ENCODE measurements at places on chromosomes 13 and 19. TPM values are rescaled to one million over a fixed set of nuclear protein-coding genes. Genes with fewer than 3 reads are reported as not detected.

DNA sequence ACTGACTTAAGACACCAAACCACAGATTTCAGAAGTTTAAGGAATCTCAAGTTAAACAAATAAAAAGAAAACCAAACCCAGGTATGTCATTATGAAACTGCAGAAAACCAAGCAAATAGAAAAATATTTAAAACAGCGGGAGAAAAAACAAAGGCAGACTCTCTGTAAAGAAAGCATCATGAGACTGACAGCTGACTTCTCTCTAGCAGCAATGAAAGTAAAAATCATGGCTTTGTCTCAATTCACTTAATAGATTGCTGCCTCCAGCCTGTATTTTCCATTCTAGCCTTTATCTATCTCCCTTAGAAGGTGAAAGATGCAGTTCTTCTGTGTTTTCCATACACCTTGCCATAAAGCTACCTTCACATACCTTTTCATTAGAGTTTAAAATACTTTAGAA, 131.1 kb upstream of the IPO5 start:
- DNase-seq: no peak

DNA sequence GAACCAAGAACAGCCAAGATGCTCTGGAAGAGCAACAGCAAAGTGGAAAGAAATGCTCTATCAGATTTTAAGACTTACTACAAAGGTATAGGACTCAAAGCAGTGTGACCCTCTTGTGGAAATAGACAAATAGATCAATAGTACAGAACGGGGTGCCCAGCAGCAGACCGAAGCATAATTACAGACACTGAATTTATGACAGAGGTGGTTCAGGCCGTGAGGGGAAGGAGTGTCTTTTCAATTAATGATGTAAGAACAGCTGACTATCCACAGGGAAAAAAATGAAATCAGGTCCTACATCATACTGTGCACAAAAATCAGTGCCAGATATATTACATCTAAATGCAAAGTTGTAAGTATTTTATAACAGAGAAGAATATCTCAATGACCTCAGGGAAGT, 95.6 kb downstream of the KATNAL1 start:
- no peak for DNase-seq

DNA sequence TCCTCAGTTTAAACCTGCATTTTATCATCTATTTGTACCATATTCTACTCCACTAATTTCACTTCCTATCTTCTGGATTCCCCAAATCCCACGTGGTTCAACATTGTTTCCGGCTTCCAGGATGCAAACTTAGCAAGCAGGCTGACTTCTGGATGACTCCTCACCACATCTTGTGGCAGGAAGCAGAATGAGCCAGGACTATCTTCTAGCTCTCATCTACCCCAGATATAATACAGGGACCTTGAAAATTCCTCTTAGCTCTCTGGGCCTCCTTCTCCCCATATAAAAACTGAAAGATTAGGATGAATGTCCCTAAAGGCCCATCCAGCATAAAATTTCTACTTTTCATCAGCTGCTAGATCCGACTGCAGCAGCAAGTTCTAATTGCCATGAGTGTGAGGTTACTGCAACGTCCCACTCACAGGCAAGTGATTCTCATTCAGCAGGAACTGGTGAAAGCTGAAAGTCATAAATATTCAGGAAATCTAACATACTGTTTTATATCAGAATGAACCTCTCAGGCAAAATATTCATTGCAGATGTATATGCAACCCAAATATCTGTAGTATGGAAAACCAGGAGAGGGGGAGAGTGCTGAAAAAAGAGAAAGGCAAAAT, 93.4 kb downstream of the KCTD12 start:
- peak; percentile 66 for DNase-seq

CEACAM16 gene
- total RNA-seq: not detected

APOC4 gene
- total RNA-seq: not detected

DNA sequence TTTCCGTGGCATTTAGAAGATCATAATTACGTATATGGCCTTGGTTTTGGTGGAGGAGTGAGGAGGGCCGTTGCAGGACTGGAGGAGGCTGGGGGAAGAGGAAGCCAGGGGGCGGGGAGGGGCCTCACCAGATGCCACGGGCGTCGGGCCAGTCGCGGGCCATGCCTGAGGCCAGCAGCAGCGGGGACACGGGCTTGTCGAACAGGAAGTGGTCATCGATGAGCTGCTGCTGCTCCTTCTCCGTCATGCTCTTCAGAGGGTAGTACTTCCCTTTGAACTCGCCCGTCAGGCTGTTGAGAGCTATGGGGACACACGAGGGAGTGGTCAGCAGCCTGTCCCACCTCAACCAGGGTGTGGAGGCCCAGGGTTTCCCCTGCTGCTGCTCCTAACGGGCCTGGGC, 11.1 kb downstream of the CKM start:
- no peak for DNase-seq

DNA sequence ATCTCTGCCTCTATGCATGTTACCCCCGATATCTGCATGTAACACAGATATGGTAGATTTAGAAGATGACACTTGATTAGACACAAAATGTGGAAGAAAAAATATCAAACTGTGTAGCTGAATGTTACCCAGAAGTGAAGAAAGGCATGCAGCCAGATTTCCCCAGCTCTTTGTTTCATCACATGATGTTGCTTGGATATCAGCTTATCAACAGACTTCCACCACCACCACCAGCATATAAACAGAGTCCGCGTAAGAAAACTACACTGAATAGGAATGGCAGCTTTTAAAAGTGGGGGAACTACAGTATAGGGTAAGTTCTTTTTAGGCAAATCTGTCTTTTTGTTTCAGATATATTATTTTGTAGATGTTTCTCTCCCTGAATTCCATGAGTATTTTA, at the start of gene FAM216B:
FAM216B (plus strand) TSS at position 233 of the 400 bp plus-strand sequence. CDS start 2,484 bp downstream, outside the sequence.
- peak; percentile 39 for DNase-seq

GRCh38 chr19:8457209-8457608, 12.4 kb downstream of the HNRNPM start:
- DNase-seq: no peak

- peak; percentile 30 for DNase-seq
Observed at GRCh38 chr13:51849145-51850101, 4.4 kb upstream of the TMEM272 start.

SIGLEC10 gene
- total RNA-seq: not detected

ATP8B3 gene
- 1.6 TPM for total RNA-seq

DNA sequence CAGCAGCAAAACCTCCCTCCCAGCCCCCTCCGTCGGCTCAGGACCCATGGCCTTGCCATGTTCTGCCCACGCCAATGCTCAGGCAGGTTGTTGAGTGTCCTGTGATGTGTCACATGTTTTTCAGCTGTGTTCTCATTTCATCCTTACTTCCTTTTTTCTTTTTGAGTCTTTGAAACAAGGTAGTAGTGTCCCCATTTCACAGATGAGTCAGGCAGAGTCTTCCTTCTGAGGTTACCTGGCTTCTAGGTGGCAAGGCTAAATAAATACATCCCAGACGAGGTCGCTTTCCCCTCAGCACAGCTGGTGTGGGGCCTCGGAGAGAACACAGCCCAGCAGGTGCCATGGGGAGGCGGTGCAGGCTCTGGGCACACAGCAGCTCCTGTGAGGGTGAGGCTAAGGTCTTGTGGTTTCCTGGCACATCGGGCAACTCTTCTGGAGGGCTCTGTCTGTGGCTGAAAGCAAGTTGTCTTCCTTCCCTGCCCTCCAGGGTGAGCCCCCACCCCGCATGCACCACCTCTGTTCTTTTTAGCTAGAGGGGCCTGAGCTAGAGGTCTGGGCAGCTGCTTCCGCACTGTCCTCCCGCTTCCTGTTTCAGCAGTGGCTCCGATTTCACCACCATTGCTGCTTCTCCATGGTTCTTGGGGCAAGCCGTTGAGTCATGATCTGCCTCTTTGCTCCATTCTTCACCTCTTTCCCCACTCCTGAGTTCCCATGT, 15.1 kb downstream of the PRAM1 start:
- DNase-seq: no peak

LAIR1 gene
- not detected for total RNA-seq

GRCh38 chr13:44667943-44668342, 91.8 kb upstream of the TSC22D1 start:
- DNase-seq: peak; percentile 53

DNA sequence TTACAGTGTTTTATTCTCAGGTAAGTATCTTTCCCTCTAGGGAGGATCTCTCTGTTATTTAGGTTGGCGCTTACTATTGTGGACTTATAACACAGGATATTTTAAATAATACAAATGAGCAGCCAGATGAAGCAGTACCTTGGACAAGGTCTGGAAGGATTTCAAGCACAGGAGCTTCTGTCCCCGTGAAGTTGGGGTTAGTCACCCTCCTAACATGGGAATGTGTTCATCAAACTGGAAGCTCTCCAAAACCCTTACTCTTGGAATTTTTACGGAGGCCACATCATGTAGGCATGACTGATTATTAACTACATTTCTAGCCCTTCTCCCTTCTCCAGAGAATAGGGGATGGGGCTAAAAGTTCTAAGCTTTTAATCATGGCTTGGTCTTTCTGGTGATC, 38.3 kb upstream of the SPRY2 start:
- peak; percentile 43 for DNase-seq

Data from IMR-90 (cell line).